Activated T-cell treated with anti-CD3 and anti-CD28 coated beads, Interleukin-2, amount 50 U/mL, for 72 hours (primary cell): ENCODE measurements at places on chromosomes 12 and 14.
A peak's percentile ranks its signal among the peaks of the same experiment; 100 is the strongest.

DNA sequence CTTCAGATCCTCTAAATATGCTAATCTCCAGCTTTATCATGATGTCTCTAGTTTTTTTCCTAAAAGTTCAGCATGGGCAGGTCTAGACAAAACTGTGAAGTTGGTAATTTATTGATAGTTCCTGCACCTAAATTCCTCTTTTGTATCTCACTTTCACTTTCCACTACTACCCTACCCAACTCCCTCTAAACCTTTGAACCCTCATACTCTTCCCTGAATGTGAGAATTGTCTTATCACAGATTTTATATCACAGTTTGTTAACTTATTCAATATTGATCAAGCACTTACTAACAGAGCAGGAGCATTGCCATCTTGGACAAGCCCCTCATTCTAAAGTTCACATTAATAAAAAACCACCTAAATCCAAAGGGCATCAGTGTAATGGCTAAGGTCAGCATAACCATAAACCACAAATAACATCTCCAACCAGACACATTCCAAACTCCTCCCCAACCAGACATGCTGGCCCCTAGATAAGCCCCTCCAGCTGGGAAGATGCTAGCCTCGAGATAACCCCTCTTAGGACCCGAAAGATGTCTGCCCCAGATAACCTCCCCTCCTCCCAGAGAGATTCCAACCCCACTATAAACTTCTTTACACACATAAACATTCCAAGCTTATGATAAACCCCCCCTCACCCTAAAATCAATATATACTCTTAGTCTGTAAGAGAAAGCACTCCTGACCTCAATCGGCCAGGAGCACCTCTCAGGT lies 78.7 kb downstream of the FSCB start:
- no peak for DNase-seq

DNA sequence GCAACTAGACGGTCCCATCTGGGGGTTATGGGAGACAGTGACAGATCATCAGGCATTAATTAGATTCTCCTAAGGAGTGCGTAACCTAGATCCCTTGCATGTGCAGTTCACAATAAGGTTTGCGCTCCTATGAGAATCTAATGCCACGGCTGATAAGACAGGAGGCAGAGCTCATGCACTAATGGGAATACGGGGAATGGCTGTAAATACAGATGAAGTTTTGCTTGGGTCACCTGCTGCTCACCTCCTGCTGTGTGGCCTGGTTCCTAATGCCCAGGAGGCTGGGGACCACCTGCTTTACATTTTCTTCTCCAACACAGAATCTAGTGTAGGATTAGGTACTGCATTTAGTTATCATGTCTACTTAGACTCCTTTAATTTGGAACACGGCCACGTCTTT lies 49.7 kb upstream of the SAV1 start:
- DNase-seq, result no peak

GRCh38 chr12:90984114-90984513 lies 20.7 kb downstream of the EPYC start:
- DNase-seq, result no peak

DNA sequence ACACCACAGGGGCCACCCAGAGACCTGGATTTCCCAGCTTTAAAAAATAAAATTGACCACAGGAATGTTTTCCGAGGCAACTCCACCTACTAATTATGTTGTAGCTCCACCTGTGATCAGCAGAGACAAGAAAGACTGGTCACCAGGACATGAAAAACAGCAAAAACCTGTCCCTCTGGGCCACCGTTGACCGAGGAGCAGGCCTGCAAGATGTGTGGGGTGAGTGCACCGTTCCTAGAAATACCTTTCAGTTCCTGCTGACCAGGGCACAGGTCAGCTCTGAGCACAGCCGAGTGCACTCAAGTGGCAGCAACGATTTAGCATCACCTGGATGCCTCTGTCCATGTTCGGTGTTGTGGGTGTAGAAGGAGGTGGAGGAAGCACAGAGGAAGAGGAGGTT lies 16.9 kb downstream of the FZD10 start:
- no peak for DNase-seq

GRCh38 chr12:96501133-96501761 lies 11.9 kb downstream of the CFAP54 start:
- DNase-seq, result peak; percentile 19

- DNase-seq, result no peak
These were observed 249.9 kb upstream of the FLRT2 start for GRCh38 chr14:85280074-85280473.

DNA sequence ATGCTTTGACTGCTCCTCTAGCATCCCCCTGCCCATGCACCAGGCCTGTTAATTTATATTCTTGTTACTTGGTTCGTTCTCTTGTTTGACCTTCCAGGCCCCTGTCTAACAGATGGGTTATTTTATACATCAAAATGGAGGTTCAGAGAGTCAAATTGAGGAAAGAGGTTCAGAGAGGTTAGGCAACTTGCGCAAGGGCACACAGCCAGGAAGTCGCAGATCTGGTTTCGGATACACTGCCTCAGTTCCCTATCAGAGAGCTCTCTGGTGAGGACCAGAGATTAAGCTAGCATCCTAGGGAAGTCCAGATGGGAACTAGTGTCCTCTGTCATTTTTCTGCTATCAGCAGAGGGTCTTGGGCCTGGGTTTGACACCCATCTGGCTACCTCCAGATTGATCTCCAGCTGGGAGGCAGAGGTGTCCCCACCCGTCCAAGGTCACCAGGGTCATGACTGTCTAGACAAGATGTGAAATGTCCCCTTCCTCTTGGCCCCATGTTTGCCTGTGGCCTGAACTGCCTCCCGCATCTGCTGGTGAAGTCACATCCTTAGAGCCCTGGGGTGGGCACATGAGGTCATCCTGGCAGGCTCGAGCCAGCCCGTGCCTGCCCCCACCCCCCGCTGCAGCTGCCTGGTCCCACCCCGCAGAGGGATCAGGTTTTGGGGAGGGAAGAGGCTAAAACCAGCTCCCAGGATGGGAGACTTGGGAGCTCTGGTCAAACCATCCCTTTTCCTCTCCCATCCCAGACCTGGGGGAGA lies 84.3 kb upstream of the NCOR2 start:
- DNase-seq, result no peak

GRCh38 chr12:22810036-22810435 lies 185.1 kb downstream of the ETNK1 start:
- DNase-seq, result no peak

- no peak for DNase-seq
These were observed 4.7 kb downstream of the DDN start for GRCh38 chr12:48994224-48995085.

DNA sequence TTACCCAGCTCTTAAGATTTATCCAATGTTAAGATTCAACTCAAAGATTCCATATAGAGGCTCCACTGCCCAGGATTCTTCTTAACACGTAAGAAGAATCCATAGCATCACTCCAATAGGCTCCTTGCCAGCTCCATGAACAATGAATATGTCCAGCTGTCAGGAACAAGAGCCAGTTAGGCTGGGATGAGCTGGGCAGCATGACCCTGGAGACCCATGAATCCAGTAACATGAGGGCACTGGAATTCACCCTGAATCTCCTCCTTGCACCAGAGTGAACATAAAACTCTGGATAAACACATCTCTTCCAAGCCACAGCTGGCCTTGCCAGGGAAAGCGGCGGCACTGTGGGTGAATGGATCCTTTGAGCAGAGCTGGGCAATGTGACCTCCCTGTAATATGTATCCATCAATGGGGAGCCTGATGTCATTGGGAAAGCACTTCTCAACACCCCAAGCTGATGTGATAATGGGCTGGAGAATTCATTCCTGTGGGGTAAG lies 24.4 kb upstream of the TC2N start:
- no peak for DNase-seq

- DNase-seq, result no peak
These were observed 140.2 kb downstream of the STXBP6 start for GRCh38 chr14:24909523-24910302.

GRCh38 chr14:94016446-94016976 lies 9.6 kb upstream of the OTUB2 start:
- DNase-seq, result no peak

DNA sequence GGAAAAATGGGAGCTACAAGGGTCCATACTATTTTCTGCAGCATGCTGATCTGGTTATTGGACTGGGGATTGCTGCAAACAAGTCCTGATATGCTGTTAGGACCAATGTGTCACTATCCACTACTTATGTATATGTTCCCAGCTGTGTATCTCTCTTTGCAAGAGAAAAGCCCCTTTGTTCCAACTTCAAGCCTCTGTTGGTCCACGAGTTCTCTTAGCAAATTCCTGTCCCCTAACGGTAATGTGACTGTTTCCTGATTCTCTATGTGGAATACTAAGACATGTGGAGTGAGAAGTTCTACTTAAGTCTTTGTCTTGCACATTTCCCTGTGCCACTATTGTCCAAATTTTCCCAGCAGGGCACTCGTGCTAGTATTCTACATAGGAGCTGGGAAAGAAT lies 557.7 kb downstream of the FSCB start:
- no peak for DNase-seq

- DNase-seq, result peak; percentile 37
These were observed 68.6 kb upstream of the USP15 start for GRCh38 chr12:62191491-62192179.
